Renal cortex interstitium (tissue), 15 donors: ENCODE measurements at places on chromosomes 13 and 19.

GRCh38 chr13:95341441-95341840 lies 40.2 kb upstream of the ABCC4 start:
- DNase-seq = no peak

DNA sequence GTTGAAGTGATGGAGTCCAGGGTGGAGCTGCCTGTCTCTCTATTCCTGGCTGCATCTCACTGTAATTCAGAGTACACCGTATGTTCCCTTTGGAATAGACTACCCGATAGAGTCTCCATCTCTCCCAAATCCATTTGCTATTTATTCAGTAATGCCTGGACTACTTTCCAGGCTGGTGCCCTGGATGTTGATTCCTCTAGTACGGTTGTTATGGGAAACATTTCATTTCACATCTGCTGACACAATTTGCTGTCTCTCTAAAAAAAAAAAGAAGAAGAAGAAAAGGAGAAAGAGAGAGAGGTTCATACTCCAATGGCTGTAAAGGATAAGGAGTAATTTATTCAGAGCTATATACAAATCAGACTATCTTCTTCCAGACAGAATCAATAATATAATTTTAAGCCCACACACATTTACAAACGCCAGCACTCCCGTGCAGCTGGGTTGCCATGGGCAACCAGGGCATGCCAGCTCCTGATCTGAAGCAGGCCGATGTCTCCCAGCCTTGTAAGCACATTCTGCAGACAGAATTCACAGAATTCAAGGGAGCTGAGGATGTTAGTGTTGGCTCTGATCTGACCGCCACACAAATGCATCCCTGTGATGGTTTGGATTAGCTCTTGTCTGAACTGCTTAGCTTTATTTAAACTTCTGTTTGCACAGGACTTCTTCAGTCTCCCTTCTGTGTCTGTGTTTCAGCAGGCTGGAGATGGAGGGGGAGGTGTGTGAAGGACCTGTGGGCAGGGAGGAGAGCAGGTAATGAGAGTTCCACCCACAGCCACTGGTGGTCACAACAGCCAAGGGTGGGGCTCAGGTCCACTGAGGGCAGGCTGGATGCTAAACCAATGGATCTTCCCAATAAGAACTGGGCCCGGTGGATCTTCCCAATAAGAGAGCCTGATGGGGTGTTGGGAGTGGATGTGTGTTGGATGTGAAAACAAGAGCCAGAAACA lies 66.0 kb downstream of the TEX26 start:
- no peak for DNase-seq

- DNase-seq = no peak
Observed at GRCh38 chr13:59461411-59461810, 702.3 kb downstream of the DIAPH3 start.

DNA sequence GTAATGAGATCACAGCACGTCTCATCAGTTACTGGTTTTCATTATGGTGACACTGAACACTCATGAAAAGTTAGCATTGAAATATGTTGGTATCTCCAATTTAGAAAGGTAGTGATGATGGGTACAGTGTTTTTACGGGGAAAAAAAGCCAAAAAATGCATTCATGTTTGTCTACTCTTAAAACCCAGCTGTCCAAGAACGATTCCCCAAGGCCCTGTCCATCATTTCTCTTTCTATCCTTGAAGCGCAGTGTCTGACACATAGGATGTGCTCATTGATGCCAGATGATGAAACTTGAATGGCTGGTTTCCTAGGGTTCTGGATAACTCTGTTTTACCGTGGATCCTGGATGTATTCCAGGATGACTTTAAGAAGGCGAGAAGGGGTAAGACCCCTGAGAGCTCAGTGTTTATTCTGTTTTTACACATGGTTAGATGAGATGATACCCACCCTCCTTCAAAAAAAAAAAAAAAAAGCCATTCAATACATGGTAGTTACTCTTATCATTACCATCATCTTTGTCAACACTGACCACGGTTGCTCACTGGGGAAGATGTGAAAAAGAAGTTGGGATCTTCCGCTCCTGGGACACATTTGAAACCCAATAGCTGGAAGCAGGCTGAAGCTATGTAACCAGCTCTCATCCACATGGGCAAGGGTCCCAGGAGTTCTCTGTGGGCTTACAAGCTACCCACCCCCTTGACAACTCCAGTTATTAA lies 22.5 kb downstream of the SERP2 start:
- no peak for DNase-seq

GRCh38 chr13:51562011-51562671 lies 22.1 kb upstream of the WDFY2 start:
- DNase-seq = no peak

DNA sequence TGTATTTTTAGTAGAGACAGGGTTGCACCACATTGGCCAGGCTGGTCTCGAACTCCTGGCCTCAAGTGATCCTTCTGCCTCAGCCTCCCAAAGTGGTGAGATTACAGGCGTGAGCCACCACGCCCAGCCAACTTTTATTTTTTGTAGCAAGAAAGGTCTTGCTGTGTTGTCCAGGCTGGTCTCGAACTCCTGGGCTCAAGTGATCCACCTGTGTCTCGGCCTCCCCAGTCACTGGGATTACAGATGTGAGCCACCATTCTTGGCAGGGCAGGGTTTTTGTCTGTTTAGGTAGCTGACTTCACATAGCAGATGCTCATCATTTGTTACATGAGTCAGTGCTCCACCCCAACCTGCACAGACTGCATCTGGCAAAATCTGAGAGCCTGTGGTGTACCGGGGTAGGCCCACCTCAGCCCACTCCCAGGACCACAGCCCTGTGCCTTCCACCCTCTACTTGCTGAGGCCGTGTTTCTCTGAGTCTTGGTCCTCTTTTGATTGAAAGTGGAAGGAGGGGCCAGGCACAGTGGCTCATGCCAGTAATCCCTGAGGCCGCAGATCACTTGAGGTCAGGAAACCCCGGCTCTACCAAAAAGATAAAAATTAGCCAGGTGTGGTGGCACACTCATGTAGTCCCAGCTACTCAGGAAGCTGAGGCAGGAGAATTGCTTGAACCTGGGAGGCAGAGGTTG lies 4.2 kb upstream of the TNPO2 start:
- DNase-seq = no peak
